ENCODE measurements at places on chromosomes 4 and X. TPM values are rescaled to one million over a fixed set of nuclear protein-coding genes. Genes with fewer than 3 reads are reported as not detected.

Gene RNF150
- total RNA-seq: 0.99 TPM

Gene INTS6L
- total RNA-seq: 3.6 TPM

Gene EFHC2
- 0.29 TPM for total RNA-seq

Gene SPINK2
- not detected for total RNA-seq

Gene PNMA3
- 0.66 TPM for total RNA-seq

Gene OPRPN
- total RNA-seq: not detected

Gene CSAG1
- not detected for total RNA-seq

Gene C4orf54
- total RNA-seq: not detected

Gene PNMA6F
- total RNA-seq: not detected

Gene INPP4B
- 10.1 TPM for total RNA-seq

Gene MAP7D2
- total RNA-seq: under 0.01 TPM

Gene ZMAT1
- total RNA-seq: 0.17 TPM

Gene CLCN3
- total RNA-seq: 69.8 TPM

Gene NLGN4X
- under 0.01 TPM for total RNA-seq

Gene RTL3
- total RNA-seq: 0.29 TPM

Gene CXCL3
- 10.6 TPM for total RNA-seq

Gene DCAF4L1
- under 0.01 TPM for total RNA-seq

Gene KLB
- total RNA-seq: not detected

Gene S100P
- not detected for total RNA-seq

Gene CXorf66
- total RNA-seq: not detected

Gene DNAAF6
- total RNA-seq: not detected
